ENCODE measurements at places on chromosomes 16 and 17.
A peak's percentile ranks its signal among the peaks of the same experiment; 100 is the strongest.

DNA sequence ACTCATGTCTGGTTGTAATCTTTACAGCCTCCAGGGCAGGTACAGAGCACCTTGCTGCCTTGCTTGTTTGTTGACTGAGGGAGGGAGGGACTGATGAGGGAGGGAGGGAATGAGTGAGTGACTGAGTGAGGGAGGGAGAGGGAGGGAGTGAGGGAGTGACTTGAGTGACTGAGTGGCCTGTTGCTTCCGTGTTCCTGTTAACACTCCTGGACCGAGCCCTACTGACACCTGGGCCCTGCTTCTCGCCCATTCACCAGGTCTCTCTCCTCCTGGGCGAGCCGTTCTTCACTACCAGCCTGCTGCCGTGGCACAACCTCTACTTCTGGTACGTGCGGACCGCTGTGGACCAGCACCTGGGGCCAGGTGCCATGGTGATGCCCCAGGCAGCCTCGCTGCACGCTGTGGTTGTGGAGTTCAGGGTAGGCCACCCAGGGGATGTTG is 41.2 kb downstream of the PRMT7 start:
- no peak for DNase-seq

GRCh38 chr16:85267414-85267945 is 155.2 kb upstream of the CIBAR2 start:
- DNase-seq = no peak

DNA sequence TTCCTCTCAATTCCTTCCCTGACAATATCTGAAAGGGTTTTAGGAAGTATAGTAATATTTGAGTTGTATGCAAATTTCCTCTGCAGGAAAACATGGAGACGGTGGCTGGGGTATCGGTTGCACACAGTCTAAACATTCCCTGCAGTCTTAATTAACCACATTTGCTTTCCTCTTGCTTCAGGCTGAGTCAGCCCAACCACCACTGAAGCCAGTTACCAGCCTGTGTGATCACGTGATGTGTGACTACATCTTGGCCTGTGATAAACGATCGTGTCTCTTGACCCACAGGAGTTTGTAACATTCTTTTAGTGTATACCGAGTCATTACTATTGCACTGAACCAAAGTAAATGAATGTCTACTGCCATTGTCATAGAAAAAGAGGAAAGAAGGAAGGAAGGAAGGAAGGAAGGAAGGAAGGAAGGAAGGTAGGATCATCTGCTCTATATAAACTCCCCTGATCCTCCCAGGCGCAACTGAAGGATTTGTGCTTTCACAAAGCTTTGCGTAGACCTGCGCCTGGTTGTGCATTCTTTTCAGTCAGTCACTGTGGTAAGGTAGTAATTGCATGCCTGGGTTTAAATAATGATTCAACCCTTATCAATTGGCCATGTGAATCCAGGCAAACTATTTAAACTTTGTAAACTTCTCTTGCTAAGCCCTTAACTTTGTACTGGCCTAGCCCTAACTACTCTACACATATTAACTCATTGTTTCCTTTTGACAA is 280.6 kb upstream of the SALL1 start:
- DNase-seq = no peak

- no peak for DNase-seq
Measured at GRCh38 chr16:3494386-3494973, 809 bp downstream of the C16orf90 start.

- DNase-seq = no peak
Measured at GRCh38 chr16:73020409-73020884, 27.5 kb downstream of the ZFHX3 start.

GRCh38 chr16:56019274-56019673 is 144.1 kb upstream of the CES5A start:
- no peak for DNase-seq

GRCh38 chr17:50767030-50767429 is 288 bp downstream of the ANKRD40CL start:
- DNase-seq = no peak

DNA sequence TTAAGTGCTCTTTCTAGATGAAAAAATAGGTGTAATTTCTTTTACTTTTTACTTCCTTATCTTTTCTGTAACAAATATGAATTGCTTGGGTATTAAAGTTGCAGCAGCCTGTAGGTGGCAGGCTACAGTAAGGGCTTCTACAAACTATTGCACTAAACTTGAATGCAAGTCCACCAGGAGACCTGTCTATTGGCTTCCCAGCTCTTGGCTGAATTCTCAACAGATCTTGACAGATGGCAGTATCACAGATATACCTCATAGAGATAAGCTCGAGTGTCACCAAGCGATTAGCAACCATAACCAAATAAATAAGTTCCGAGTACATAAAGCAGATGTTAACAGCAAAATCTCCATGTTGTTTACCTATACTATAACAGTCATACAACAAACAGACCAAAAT is 5.9 kb downstream of the BBS2 start:
- DNase-seq = peak; percentile 14

GRCh38 chr17:55163408-55163807 is 101.4 kb upstream of the HLF start:
- no peak for DNase-seq

- DNase-seq = no peak
Measured at GRCh38 chr16:24748242-24748641, 18.8 kb downstream of the TNRC6A start.

DNA sequence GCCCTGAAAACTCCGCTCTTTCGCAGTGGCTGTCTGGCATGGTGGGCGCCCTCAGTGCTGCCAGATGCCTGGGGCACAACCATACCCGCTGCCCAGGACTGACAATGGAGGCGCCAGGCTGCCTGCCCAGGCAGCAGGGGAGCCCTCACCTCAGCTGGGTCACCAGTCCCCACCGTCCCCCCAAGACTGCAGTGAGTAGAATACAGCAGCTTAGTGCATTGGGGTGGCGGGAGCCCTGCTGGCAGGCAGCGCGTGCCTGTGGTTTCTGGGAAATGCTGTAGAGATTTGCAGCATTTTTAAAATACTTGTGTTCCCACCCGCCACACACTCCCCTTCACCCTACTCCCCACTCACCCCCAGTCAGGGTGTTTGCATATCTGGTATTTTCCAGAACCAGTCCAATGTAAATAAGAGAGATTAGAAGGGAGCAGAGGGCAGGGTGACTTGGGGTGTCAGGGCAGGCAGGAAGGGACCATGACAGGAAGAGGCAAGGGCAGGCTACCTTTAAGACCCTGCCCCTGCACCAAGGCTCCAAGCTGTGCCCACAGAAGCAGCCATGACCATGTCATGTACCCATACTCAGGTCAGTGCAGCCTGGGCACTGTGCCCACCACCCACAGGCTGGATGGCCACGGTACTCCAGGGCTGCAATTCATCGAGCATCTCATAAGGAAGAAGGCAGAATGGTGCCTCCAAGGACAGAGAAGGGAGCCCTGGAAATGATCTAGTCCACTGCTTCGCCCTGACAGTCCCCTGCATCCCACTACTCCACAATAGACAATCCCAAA is 21.5 kb downstream of the MYO18A start:
- DNase-seq = peak; percentile 36

- no peak for DNase-seq
Measured at GRCh38 chr16:22055881-22056280, 36.5 kb upstream of the VWA3A start.

GRCh38 chr17:76884995-76885893 is 17.0 kb downstream of the MGAT5B start:
- DNase-seq = no peak

DNA sequence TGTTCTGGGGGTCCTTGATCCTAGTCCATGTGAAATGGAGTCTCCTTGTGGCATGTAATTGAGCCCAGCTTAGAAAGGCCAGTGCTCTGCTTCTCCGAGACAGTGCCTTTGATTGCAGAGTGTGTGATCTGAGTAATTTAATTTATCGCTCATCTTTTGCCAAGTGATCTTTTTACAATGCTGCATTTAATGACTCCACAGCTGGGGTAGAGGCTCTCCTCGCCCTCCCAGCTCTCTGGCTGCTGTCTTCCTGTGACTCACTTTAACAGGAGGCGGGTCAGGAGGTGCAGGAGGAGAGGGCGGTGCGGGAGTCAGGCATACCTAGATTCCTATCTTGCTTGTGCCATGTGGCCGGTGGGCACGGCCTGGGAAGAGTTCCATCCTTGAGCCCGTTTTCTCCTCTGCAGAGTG is 113.4 kb upstream of the FOXF1 start:
- no peak for DNase-seq

GRCh38 chr16:56257239-56257638 is 66.0 kb downstream of the GNAO1 start:
- no peak for DNase-seq

GRCh38 chr17:29594519-29595090 is 1.7 kb downstream of the ANKRD13B start:
- no peak for DNase-seq

DNA sequence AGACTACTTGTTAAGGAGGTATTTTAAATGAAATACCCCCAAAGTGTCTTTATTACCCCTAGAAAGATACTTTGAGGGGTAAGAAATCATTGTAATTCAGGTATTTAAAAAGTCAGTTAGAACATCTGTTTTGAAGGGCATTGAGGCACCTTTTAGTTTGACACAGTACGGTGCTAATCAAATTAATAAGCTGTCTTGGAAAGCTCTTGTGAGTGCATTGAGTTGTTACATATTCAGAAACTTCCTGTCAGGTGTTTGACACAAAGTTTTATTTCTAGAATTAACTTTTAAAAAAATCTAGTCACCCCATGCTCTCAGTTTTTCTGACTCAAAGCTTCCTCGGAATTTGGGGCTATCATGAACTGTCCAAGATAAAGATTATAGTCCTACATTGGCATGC is 4.6 kb downstream of the RBBP6 start:
- DNase-seq = no peak

DNA sequence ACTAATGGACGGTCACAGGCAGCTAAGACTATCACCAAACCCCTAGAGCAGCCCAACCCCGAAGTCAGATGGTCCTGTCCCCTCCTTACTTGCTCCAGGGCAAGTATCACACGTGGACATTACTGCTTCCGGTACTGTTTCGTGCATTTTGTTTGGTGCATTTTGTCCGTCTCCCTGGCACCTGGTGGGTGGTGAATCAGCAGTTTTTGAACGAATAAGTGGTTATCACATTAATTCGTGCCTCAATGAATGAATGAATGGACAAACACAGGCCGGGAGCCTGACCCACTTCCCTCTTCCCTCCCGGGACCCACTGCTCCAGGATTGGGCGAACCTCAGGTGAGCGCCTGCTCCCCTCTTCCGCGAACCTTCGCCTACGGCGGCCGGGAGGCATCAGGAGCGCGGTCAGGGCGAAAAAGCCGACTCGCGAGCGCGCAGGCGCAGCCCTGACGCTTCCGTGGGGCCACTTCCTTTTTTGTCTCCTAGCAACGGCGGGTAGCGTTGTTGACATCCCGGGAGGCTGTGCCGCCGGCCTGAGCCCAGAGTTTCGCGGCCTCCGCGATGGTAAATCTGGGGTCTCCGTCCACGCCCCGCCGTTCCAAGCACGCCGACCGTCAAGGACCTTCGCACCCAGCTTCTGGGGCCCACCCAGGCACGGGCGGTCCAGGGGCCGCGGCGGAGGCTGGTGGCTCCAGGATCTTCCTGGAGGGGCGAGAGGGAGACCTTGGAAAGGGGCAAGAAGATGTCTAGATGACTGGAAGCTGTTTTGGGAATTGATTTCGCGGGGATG is at the start of gene DYNLRB2:
TSS of gene DYNLRB2 (plus strand) at position 478 of the 790 bp plus-strand sequence. CDS start at position 562, 84 bp downstream.
- peak; percentile 82 for DNase-seq

- DNase-seq = no peak
Measured at GRCh38 chr17:39782481-39782880, 44.7 kb downstream of the GRB7 start.

GRCh38 chr16:86948046-86948445 is 369.1 kb downstream of the C16orf95 start:
- DNase-seq = no peak

- DNase-seq = peak; percentile 54
Measured at GRCh38 chr16:11586856-11587642, at the start of gene LITAF. LITAF (minus strand) TSS chr16:11586919; CDS start chr16:11556730, 30,189 bp downstream.

DNA sequence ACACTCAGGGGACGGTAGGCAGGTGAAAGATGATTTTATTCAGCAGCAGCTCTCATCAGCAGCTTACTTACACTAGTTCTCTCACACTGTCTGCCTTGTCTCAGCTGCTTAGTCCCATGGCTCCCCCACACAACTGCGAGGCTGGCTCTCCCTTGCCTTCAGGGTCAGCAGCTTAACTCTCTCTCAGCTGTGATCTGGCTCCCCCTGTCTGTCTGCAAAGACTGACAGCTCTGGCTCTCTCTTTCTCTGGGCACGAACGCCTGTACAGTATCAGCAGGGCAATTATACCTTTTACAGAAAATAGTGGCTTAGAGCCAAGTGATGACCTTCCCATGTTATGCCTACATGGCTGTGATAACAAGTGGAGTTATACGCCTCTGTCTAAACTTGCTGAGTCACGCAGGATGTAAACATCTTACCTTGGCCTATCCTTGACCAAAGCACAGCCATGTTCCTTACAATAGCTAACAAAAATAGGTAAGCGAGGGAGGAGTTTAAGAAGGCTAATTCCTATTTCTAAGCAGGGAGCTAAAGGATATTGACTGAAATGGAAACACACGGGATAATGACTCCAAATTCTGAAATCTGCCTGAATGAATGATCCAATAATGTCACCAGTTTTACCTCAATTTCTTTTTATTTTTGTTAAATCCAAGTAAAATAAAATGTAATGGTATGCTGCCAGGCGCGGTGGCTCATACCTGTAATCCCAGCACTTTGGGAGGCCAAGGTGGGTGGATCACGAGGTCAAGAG is 1.1 kb upstream of the NDUFAB1 start:
- no peak for DNase-seq

DNA sequence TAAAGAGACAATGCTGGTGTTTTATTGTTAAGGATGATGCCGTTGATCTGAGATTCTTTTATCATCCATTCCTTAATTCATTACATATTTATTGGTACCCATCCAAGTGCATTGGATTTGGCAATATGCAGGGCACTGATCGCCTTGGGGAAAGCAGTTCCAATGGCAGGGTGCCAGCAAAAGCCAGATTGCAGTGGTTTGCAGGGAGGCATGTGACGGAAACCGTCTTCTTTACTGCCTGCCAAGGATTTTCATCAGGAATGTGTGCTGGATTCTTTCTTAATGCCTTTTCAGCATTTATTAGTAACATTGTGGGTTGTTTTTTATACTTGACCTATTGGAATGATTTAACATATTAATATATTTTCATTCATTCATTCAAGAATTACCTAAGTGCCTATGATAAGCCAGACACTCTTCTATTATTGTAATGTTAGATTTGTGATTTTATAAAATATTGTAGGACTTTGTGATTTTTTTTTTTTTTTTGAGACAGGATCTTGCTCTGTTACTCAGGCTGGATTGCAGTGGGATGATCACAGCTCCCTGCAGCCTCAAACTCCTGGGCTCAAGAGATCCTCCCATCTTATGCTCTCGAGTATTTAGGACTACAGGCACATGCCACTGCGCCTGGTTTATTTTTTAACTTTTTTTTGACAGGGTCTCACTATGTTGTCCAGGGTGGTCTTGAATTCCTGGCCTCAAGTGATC is 93.4 kb upstream of the TNRC6A start:
- no peak for DNase-seq

DNA sequence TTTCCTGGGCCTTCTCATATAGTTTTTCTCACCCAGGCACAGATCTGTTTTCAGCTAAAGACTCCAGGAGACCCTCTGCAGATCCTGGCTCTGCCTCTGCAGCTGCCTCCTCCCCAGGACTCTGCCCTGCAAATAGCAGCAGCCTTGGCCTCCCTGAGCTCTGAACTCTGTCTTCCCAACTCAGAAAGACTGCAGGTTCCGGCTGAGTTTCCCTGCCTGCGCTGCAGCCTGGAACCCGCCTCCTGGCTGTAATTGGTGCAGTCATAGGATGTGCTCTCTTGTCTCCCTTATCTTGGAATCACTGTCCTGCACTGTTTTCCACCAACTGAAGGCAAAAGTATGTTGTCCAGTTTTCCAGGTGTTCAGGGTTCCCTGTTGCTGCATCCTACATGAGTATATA is 14.3 kb upstream of the DNASE1 start:
- DNase-seq = no peak
